Activated naive CD4-positive, alpha-beta T cell treated with anti-CD3 and anti-CD28 coated beads for 36 hours (primary cell): ENCODE measurements at places on chromosomes 1 and 21. TPM values are rescaled to one million over a fixed set of nuclear protein-coding genes. Genes with fewer than 3 reads are reported as not detected.

- H3K36me3 ChIP-seq = no peaks in the 10 kb centered on the region
- peak; percentile 54 for DNase-seq
- no peak overlapping the region for H3K4me3 ChIP-seq
- H3K27ac ChIP-seq = no peak overlapping the region
Observed at GRCh38 chr1:220775240-220775853, 11.4 kb upstream of the MTARC1 start.

- H3K27me3 ChIP-seq = no peaks in the 10 kb centered on the region
- no peak overlapping the region for H3K4me3 ChIP-seq
- no peaks in the 10 kb centered on the region for H3K4me1 ChIP-seq
- DNase-seq = no peak
- H3K27ac ChIP-seq = no peak overlapping the region
- H3K36me3 ChIP-seq = peaks cover 16% of the 10 kb centered on the region
Observed at GRCh38 chr1:3869751-3870301, 12.6 kb downstream of the DFFB start.

- H3K4me1 ChIP-seq = peaks cover 93% of the 10 kb centered on the region
- H3K27me3 ChIP-seq = no peaks in the 10 kb centered on the region
- peak overlapping the region; percentile 87 for H3K4me3 ChIP-seq
- peak overlapping the region; percentile 28 for H3K27ac ChIP-seq
- peaks cover 19% of the 10 kb centered on the region for H3K36me3 ChIP-seq
Observed at GRCh38 chr1:21335750-21336224, 45.5 kb upstream of the ECE1 start.

- no peaks in the 10 kb centered on the region for H3K27me3 ChIP-seq
- H3K27ac ChIP-seq = no peak overlapping the region
- no peak overlapping the region for H3K4me3 ChIP-seq
- H3K36me3 ChIP-seq = no peaks in the 10 kb centered on the region
- H3K4me1 ChIP-seq = no peaks in the 10 kb centered on the region
Observed at GRCh38 chr1:58310469-58310868, 236.1 kb downstream of the OMA1 start.

DNA sequence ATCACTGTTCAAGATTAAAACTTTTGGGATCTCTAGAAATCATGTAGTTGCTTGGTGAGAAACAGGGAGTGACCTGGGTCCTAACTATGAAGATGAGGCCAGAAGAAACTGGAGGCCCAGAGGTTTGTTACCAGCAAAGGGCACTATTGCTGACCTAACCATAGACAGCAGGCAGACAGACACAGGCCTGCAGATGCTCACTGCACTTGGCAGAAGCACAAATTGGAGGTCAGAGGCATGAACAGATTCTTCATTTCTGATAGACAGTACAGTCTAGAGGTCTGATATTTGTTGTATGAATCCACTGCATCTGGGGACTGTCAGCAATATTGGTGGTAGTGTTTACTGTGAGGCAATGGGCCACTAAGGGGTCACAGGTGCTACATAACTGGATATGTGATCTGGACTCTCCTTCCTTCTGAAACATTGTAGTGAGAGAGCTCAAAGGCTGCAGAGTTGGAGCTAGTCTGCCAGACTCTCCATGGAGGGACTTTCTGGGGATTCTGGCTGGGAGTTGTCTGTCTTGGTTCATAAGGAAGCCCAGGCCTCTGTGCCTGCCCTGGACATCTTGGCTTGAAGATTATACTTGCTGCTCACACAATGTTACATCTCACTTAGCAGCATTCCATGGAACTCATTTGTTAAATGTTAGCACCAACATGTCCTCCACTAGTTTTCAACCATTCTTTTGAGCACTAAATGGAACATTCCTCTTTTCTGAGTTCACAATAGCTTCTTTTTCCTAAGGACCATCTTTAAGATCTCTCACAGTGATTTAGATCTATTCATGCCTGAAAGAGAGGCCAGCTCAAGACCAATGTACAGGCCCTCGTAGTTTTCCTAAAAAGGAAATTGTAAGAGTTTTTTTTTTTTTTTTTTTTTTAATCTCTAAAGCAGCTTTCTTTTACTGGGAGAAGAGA, 26.9 kb upstream of the CCN1 start:
- H3K4me1 ChIP-seq = no peaks in the 10 kb centered on the region
- peaks cover 6% of the 10 kb centered on the region for H3K27me3 ChIP-seq
- H3K36me3 ChIP-seq = no peaks in the 10 kb centered on the region
- H3K4me3 ChIP-seq = no peak overlapping the region
- no peak overlapping the region for H3K27ac ChIP-seq

DNA sequence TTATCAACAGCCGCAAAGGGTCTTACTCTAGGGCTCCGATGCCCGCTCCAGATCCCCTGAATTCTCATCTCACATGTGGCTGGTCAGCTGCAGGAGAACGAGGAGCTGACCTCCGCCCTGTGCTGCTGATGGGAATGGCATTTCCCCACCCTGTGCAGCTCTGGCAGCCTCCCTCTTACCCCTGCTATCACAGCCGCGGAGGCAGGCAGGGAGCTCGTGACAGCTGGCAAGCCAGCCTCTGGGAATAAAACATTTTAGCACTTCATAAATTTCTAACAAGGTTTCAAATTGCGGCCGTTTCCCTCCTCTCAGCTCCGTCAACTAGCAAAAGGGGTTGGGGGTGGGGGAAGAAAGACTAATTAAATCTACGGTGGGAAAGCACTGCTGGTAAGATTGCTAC, 81.1 kb downstream of the DSCAM start:
- no peak overlapping the region for H3K4me3 ChIP-seq
- H3K4me1 ChIP-seq = no peaks in the 10 kb centered on the region
- H3K27me3 ChIP-seq = peaks cover 5% of the 10 kb centered on the region
- no peak overlapping the region for H3K27ac ChIP-seq
- no peaks in the 10 kb centered on the region for H3K36me3 ChIP-seq
- no peak for DNase-seq

DNA sequence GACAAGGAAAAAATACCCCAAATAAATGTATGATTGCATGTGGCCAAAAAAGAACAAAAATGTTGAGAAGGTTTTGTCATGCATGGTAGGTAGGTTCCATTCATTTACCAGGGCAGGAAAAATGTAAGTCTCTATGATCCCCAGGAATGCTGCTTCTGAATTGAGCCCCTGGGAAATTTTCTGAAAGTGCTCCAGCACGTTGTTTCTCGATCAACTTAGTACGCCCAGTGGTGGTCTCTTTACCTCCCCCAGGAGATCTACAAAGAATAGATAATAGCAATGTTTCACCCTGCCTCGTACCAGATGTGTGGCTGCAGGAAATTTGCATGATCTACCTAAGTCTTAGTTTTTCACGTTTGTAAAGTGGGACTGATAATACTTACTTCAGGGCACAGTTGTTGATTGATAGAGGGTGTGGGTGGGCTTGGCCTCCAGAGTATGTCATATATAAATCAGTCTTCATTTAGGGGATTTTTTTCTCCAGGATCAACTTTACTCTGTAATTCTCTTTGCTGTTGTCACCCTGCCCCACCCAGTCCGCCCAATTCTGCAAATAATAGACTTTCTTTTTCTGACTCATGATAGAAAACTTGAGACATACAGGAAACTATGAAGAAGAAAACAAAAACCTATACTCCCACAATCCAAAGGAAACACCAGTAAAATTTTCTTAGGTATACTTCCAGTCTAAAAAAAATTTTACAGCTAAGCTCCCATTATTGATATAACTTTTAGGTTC, 462.0 kb upstream of the RUNX1 start:
- H3K27ac ChIP-seq = peak overlapping the region; percentile 1
- H3K4me1 ChIP-seq = peaks cover 40% of the 10 kb centered on the region
- peak; percentile 51 for DNase-seq
- H3K4me3 ChIP-seq = no peak overlapping the region
- no peaks in the 10 kb centered on the region for H3K36me3 ChIP-seq
- H3K27me3 ChIP-seq = no peaks in the 10 kb centered on the region

DNA sequence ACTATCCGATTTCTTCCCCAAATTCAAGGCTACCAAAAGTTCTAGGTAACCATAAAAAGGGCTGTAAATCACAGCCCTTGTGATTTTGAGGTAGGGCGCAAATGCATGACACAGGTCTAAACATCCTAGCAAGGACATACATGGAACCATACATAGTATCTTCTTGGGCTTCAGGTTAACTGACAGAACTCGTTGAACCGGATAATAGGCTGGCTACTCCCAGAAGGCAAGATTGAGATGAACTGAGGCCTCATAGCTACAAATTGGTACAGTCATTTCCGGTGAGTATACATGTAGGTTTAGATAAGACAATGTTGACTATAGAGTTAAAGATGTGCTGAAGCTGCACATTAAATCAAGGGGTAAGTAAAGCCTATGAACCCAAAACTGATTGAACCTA, 27.3 kb upstream of the TP53BP2 start:
- no peaks in the 10 kb centered on the region for H3K4me1 ChIP-seq
- H3K27me3 ChIP-seq = peaks cover 8% of the 10 kb centered on the region
- no peak overlapping the region for H3K27ac ChIP-seq
- no peak for DNase-seq

DNA sequence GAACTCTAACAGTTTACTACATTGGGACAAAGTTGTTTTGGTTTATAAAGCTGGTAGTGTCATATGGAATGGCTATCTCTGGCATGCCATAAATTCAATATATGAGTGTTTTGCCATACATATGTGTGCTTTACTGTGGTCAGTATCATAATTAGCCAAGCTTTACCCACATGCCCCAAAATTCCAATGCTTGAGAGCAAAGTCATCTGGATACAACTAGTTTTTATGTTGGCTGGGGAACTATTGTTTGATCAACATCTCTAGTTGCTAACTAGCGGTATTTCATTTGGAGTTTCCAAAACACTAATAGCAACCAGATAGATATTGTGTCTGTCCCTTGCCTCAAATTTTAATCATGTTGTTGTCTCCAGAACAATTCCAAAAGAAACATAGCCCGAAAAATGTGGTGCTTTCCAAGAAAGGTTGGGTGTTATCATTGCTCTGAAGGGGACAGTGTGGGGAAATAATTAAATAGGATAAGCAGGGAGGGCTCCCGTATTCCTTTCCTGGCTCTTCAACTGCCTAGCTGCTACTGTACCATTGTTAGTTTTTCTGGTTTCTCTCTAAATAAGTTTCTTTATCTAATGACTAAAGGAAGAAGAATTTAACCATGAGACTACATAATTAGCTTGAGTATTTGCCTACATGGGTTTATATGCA, 136.1 kb downstream of the TGFB2 start:
- peaks cover 9% of the 10 kb centered on the region for H3K27me3 ChIP-seq
- H3K27ac ChIP-seq = no peak overlapping the region
- H3K36me3 ChIP-seq = no peaks in the 10 kb centered on the region
- no peaks in the 10 kb centered on the region for H3K4me1 ChIP-seq
- no peak for DNase-seq

DNA sequence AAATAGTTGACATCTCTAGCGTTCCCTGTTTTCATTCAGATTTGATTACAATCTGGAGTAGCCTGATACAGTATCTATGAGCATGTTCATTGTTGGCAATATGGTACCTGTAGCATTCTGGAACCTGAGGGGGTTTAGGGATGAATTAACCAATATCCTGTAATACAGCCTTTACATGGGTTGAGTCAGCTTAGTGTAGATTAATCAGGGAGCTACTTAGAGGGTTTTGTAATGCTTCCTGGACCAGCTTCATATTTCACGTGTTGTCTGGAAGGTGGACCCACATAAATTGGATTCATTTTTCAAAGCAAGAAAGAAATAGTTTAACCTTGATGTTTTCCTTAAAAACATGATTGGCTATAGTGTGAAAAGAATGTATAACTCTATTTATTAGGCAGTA, 3.6 kb downstream of the OTUD3 start:
- H3K27ac ChIP-seq = no peak overlapping the region
- peaks cover 46% of the 10 kb centered on the region for H3K4me1 ChIP-seq
- peaks cover 3% of the 10 kb centered on the region for H3K36me3 ChIP-seq
- no peak for DNase-seq
- H3K27me3 ChIP-seq = no peaks in the 10 kb centered on the region

DNA sequence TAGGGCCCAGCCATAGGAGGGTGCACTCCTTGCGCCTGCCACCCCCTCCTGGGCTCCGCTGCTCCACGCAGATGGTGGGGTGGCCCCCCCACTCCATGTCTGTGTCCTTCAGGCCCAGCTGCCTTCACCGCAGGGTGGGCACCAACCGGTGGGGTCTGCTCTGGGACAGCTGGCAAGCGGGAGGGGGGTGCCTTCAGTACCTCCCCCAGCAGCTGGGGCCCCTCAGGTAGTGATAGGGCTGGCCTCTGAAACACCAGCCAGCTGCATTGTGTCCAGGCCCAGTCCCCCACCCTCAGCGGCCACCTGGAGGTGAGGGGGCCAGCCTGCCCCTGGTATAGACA, 360 bp downstream of the GJC2 start:
- no peak for DNase-seq
- no peaks in the 10 kb centered on the region for H3K27me3 ChIP-seq
- H3K4me3 ChIP-seq = no peak overlapping the region
- H3K36me3 ChIP-seq = no peaks in the 10 kb centered on the region

DNA sequence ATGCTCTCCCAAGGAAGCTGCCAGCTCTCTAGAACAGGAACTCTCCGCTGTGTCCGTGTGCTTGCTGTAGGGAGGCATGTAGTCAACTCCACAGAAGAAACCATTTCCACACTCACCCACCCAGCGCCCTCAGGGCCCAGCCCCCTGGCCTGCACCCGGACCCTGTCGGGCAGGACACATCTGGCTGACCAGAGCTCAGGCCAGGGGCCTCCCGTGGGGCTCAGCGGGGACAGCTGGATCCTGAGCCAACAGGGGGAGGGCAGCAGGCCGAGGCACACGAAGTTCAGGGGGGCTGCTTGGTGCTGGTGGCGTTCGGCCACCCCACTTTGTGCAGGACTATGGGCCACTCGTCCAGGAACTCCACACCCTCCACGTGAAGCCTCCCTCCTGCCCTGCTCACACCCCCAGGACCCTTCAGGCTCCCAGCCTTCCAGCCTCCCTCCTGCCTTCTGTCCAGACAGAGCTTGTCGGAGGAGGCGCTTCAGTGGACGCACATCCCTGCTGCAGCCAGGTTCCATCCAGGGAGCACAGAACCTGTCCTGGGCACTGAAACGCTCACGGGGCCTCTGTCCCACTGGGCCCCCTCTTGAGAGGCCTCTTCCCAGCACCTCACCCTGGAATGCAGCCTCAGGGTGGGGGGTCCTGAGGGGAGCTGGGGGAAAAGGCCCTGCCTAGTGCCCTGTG, 15.0 kb upstream of the FAAP20 start:
- H3K27me3 ChIP-seq = no peaks in the 10 kb centered on the region
- no peaks in the 10 kb centered on the region for H3K36me3 ChIP-seq
- DNase-seq = no peak
- H3K27ac ChIP-seq = no peak overlapping the region
- H3K4me1 ChIP-seq = peaks cover 8% of the 10 kb centered on the region

- H3K36me3 ChIP-seq = no peaks in the 10 kb centered on the region
- H3K4me1 ChIP-seq = peaks cover 34% of the 10 kb centered on the region
- DNase-seq = no peak
- H3K27ac ChIP-seq = no peak overlapping the region
Observed at GRCh38 chr1:159829273-159829634, 2.6 kb downstream of the SLAMF8 start.

SPRR2F gene
- not detected for total RNA-seq

ADAMTS1 gene
- not detected for total RNA-seq

MYCL gene
- total RNA-seq = 0.19 TPM
